ENCODE measurements at places on chromosomes 2 and 18.

GRCh38 chr2:52968043-52968442, 799.6 kb upstream of the CHAC2 start:
- DNase-seq, result no peak

GRCh38 chr2:12282780-12283695, 433.7 kb upstream of the TRIB2 start:
- no peak for DNase-seq

DNA sequence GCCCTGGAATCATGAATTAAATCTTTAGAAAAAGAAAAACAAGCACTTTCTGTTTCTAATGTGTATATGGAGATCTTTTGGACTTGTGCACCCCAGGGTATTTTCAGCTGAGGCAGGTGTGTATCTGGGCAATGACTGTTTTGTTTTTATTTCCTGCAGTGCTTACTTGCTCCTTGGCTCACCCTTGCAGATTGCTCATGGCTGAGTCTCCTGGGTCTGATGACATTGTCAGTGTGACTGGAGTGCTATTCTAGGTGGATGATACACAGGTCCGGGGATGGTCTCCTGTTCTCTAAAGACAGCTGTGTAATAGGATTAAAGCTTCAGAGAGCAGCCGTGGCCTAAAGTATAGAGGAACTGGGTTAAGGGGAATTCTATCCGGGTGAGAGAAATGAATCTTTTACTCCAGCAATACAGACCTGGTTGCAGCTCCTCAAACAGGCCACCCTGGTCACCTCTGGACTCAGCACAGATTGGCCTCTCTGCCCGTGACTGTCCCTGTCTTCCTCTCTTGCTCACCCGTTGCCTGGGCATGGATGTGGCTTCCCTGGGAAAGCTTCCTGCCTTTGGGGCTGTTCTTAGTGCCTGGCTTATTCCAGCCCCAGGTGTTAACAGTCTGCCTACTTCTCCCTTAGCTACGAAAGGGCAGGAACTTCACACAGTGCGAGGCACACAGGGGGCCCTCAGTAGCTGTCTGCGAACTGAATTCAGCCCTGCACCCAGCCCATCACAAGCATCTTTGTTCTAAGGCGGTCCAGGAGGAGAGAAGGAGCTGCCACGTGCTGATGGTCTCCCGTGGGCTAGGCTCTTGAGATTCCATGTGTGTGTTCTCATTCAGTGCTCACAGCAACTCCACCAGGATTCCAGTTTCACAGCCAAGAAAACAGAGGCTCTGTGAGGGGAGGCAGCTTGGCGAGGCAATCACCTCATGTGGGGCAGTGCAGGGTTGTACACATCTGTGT, 84.3 kb downstream of the ACOXL start:
- DNase-seq, result no peak

- peak; percentile 60 for DNase-seq
These were observed 36.9 kb downstream of the RAPH1 start for GRCh38 chr2:203498161-203498560.

GRCh38 chr18:1047406-1047805, 142.7 kb downstream of the ADCYAP1 start:
- DNase-seq, result no peak

GRCh38 chr18:50687491-50687890, 127.6 kb downstream of the MAPK4 start:
- DNase-seq, result no peak

DNA sequence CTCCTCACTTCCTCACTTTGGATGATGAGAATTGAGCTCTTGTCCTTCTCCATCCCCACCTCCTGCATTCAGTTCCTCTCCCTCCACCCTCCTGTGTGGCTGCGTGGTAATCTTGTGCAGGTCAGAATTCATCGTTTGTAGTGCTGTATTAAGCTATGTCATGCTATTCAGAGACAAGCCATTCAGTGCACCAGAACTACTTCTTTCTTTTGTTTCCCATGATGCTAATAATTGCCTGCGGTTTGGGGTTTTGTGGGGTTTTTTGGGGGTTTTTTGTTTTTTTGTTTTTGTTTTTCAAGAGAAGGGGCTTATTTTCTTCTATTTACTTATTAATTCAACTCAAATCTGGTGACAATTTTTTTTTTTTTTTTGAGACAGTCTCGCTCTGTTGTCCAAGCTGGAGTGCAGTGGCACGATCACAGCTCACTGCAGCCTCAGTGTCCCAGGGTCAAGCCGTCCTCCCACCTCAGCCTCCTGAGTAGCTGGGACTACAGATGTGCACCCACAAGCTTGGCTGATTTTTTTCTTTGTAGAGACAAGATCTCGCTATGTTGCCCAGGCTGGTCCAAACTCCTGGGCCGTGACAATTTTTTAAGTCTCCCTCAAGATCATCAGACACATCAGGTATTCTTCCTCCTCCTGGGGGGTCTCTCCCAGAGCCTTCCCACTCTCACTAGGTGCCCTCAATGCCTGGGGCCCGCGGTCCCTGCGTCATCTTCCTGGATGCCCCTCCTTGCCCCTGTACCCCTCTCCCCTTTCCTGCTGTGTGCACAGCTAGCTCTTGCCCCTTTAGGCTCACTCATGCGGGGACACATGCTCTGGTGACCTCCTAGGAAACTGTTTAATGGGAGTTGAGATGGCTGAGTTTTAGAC, 37.8 kb downstream of the MAL start:
- no peak for DNase-seq

DNA sequence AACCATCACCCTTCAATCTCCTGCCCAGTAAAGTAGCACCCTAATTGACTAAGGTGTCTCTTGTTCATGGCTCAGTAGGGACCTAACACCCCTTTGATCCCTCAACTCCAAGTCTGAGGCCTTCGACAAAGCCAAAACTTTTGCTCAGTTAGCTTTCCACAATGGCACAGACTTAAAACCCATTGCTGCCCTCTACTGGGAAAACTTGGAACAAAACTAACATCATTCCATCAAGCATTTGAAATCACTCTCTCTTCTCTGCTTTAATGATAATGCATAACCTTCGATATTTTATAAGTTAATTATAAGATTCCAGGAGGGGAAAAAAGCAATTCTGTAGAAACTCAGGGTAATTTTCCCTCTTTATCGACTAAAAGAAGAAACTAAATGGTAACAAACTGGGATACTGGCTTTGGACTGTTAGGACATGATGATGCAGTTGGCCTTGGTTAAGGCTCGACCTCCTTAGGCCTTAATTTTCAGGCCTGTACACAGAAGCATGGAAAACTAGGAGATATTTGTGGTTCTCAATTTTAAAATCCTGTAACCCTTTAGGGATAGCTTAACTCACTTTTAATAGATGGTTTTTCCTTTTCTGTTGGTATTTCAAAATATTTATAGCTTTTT, 127.8 kb downstream of the STK39 start:
- peak; percentile 15 for DNase-seq

DNA sequence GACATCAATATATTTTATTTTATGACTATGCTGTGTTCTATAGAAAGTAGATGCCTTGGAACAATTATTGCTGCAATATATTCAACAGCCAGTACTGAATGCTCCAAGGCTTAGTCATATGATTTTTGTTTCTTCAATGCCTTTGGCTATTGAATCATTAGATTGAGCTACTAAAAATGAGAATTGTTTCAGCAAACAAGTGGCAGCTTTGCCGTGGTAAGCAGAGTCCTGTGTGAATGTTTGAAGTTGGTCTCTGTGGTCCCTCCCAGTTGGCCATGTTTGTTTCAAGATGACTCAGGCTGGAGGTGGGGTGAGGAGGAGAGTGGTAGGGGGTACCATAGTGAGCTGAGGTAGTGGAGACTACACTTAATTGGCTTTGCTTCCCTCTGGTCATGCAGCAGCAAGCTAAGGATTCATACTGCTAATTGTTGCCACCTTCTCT, 198.6 kb upstream of the EPAS1 start:
- DNase-seq, result peak; percentile 46

GRCh38 chr2:197940382-197940781, 136.0 kb downstream of the PLCL1 start:
- no peak for DNase-seq

GRCh38 chr18:47265197-47265596, 13.7 kb upstream of the SKOR2 start:
- DNase-seq, result no peak

DNA sequence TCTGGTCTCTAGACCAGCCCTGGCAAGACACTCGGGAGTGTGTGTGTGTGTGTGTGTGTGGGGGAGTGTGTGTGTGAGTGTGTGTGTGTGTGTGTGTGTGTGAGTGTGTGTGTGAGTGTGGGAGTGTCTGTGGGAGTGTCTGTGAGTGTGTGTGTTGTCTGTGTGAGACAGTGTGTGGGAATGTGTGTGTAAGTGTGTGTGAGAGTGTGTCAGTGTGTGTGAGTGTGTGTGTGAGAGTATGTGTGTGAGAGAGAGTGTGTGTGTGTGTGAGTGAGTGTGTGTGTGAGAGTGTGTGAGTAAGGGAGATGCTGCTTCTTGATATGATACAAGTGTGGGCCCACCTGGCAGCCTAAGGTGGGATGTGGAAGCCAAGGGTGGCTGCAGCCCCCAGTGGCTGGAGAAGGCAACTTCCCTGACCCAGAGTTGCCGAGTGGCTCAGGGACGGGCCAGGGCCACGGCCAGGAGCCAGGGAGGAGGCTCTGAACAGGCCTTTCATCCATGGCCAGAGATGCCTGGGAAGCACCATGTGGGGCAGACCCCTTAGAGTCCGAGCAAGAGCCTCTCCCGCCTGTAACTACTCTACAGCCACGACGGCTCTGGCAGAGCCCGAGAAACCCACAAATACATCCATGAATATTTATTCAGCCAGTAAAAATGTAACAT, 159.3 kb upstream of the MYCN start:
- DNase-seq, result no peak

GRCh38 chr2:166361351-166362153, 14.2 kb downstream of the SCN9A start:
- peak; percentile 26 for DNase-seq

GRCh38 chr2:113216891-113217454, 43.2 kb downstream of the PSD4 start:
- no peak for DNase-seq

- DNase-seq, result no peak
These were observed 814.5 kb upstream of the RAB6C start for GRCh38 chr2:129165006-129165405.

DNA sequence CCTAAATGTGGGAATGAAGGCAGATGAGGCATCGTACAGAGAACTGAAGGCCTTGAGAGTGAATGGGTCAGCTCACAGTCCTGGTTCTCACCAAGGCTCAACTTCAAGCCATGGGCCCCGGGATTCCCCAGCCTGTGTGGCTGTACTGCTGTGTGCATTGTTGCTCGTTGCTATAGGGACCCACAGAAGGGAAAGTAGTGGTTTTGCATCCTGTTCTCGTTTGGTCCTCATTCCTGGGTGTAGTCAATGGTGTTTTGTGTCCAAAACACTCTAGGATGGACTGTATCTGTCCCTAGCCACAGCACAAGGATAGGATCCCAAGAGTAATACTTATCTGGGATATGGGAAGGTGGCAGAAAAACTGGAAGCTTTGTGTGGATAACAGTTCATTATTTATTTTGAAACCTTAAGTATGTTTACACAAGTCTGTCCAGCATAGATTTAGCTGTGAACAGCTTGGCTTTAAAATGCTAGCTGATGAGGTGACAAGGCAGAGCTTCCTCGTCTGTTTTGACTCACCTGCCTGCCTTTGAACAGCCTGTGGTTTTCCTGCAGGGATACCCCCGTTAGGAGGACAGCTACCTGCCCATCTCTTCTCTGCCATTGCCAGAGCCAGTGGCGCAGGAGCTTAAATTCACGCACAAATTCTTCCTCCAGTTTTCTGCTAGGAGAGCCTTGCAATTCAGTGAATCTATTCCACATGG, 85.0 kb downstream of the WDSUB1 start:
- no peak for DNase-seq

GRCh38 chr2:66512626-66513025, 77.7 kb downstream of the MEIS1 start:
- DNase-seq, result no peak

DNA sequence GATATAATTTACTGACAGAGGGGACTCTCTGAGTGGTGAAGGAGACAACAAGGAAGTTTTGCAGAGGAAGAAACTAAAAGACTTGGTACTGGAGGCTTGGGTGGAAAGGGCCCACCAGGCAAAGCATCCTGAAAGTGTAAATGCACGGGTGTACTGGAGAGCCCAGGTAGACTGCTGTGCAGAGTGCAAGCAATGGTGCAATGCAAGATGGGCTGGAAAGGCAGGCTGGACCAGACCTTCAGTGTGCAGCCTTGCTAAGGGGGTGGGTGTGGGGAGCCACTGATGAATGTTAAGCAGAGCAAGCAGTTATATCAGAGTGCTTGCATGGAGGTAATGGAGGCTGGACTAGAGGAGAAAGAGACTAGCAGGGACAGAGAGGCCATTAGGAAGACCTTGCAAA, 10.7 kb downstream of the C2orf74 start:
- DNase-seq, result no peak

DNA sequence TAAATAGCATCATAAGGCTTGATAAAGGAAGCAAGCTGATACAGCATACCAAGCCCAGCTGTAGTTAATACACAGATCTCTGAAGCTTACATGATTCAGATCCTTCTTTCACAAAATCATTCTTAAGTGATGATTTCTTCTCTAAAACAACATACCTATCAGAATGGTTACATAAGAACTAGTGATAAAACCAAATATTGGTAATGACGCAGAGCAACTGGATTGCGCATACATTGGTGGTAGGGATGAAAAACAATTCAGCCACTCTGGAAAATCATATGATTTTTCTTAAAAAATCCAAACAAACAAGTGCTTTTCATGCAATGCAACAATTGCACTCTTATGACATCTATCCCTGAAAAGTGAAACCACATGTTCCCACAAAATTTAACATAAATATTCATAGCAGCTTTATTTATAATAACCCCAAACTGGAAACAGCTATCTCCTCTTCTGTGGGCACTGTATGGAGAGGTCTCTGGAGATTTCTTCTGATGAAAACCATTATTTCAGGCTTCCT, 153.6 kb upstream of the DSEL start:
- no peak for DNase-seq

- no peak for DNase-seq
These were observed 94.9 kb upstream of the PDE1A start for GRCh38 chr2:182521453-182522404.

- DNase-seq, result no peak
These were observed 2.3 kb downstream of the PRKD3 start for GRCh38 chr2:37322368-37322767.

DNA sequence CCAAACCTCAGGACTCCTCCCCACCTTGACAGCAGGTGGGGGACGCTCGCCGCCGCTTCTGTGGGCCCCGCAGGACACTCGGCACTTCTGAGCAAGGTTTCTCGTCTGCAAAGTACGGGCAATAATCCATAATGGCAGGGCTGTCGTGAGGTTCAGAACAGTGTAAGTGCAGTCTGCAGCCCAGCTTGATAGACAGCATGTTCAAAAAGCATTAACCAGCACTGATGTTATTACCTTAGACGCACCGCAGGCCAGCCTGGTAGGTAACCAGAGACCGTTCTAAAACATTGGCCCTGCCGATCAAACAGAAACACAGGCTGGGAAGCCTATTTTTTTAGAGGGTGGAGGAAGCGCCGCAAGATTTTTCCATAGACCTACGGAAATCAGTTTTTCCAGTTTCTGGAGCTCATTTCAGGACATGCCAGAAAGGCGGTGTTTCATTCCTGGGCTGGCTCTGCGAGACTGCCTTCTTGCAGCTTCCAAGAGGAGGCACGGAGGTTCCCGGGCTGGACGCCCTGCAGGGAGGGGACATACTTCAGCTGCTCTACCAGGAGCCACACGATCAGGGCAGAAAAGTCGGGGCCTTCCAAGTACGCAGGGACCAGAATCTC, 148.7 kb downstream of the TPO start:
- DNase-seq, result no peak

GRCh38 chr18:31683106-31683505, 1.3 kb downstream of the B4GALT6 start:
- DNase-seq, result no peak

GRCh38 chr18:68500556-68500955, 214.4 kb downstream of the TMX3 start:
- no peak for DNase-seq

GRCh38 chr2:191255271-191255670, 10.1 kb downstream of the MYO1B start:
- no peak for DNase-seq

- DNase-seq, result no peak
These were observed 136.8 kb upstream of the ID2 start for GRCh38 chr2:8544786-8545694.
